ENCODE measurements at places on chromosomes 13 and 19. TPM values are rescaled to one million over a fixed set of nuclear protein-coding genes. Genes with fewer than 3 reads are reported as not detected.

GRCh38 chr13:27194895-27195764, 23.5 kb upstream of the USP12 start:
- DNase-seq = no peak

The SIGLEC8 gene
- polyA plus RNA-seq = not detected

The FBXW9 gene
- polyA plus RNA-seq = 11.2 TPM

The TMPRSS9 gene
- 0.49 TPM for polyA plus RNA-seq

GRCh38 chr19:45653634-45654033, 14.4 kb upstream of the GIPR start:
- DNase-seq = no peak

The SELENOV gene
- 5.1 TPM for polyA plus RNA-seq

DNA sequence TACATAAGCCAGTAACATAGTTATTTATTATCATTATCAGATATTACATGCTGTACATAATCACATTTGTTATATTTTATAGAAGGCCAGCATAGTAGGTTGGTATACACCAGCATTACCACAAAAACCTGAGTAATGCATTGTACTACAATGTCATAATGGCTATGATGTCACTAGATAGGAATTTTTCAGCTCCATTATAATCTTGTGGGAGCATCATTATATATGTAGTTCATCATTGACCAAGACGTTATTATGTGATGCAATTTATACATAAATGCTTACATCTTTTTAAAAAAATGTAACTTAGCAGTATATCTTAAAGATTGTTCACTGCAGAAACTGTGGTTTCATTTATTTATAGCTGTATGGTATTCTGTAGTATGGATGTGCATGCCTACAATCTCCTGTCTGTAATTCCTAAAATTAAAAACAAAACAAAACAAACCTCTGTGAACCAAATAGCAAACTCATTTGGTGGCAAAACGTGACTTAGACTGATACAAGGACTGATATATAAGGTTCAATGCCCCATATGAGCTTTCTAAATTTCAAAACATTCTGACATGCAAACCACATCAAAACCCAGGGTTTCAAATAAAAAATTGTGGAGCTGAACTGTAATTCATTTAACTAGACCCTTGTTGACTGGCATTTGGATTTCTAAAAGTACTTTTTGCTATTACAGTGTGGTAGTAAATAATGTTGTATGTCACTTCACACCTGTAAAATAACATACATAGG, 250.9 kb downstream of the DLEU7 start:
- DNase-seq = no peak

- DNase-seq = no peak
These were observed 186.5 kb downstream of the MZT1 start for GRCh38 chr13:72540881-72541280.

Data from left renal pelvis (tissue), 4 donors.